ENCODE measurements at places on chromosomes 11 and 22.

- DNase-seq = no peak
Measured at GRCh38 chr22:43571181-43571580, 159.4 kb downstream of the MPPED1 start.

DNA sequence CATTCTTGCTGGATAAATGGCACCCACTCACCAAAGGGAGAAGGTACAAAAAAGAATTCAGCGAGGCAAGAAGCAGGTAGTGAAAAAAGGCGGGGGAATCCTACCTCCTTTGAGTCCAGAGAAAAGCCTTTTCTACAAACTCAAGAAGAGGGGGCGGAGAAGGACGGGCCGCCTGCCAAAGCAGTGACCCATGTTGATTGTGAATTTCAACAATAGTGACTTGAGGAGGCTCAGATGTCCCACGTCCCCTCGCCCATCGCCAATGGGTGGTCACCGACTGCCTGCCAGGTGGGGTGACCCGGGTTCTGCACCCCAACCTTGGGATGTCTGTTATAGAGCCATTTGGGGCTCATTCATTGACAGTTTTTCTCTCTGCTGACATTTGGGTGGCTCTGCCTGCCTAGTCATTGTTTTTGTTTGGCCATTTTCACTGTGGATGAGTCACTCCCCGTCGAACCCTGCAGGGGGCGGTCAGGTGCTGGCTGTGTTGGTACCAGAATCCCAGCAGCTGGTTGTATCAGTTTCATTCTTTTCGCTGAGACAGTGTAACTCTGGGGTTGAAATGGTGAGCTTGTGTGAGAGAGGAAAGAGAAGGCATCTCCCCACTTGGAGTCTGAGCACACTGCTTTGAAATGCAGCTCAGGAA, 163.4 kb upstream of the NCAM1 start:
- DNase-seq = no peak

GRCh38 chr11:3164138-3164551, 965 bp downstream of the OSBPL5 start:
- no peak for DNase-seq

GRCh38 chr11:43983221-43983810, 40.9 kb downstream of the C11orf96 start:
- DNase-seq = no peak

DNA sequence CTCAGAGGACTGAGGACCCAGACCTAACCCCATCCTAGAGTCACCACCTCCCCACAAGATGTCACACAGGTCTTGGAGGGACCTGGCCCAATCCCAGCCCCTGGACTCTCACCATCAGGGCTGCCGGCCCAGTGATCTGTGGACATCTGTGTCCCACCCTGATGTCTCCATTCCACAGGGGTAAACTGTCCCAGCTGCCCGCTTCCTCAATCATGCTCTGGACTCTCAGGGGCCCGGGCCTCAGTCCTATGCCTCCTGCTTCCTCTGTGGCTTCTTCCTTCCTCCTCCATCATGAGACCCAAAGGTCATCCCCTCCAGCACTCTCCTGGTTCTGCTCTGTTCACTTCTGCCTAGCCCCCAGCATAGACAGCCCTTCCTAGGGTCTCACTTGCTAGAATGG, 32.2 kb downstream of the ARAP1 start:
- no peak for DNase-seq

DNA sequence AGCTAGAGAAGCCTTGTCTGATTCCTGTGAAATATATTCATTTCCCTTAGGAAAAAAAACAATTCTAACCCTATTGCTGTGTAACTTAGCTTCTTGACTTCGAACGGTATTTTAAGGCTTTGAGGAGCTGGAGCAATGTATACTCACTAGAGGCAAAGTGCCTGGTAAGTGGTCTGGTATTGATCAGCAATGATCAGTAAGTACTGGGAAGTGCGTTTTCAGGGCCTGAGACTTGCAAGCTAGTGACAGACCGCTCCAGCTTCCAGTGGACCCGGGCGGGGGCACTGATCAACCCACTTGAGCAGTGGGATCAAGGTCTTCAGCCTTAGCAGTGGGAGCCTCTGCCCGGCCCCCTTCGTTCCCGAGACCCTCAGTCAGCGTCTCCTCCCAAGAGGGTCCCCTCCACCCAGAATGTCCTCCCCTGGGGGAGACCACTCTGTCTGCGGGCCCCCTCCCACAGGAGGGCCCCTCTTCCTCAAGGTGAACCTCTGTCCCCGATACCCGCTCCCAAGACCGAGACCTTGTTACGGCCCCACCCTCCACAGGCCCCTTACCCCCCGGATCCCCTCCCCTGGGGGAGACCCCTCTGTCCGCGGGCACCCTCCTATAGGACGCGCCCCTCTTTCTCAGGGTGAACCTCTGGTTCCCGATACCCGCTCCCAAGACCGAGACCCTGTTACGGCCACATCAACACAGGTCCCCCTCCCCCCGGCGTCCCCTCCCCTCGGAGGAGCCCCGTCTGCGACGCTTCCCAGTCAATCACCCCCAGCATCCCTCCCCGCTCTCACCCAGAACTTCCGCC, 452 bp upstream of the ATXN10 start:
- no peak for DNase-seq

DNA sequence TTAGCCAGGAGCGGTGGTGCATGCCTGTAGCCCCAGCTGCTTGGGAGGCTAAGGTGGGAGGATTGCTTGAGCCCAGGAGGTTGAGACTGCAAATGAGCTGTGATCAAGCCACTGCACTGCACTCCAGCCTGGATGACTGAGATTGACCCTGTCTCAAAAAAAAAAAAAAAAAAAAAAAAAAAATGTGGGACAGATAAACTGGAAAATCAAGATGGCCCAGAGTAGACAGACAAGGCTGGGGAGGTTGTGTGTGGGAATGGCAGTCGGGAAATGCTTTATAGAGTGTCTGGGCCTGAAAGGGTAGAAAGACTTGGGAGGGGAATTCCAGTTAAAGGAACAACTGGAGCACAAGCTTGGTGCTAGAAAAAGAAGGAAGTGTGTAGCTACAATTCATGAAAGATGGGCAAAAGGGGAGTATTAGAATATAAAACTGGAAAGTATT, 18.2 kb upstream of the WDR74 start:
- no peak for DNase-seq

- DNase-seq = no peak
Measured at GRCh38 chr11:28743061-28743550, 634.9 kb downstream of the METTL15 start.

GRCh38 chr11:74689666-74690065, 41.6 kb downstream of the CHRDL2 start:
- no peak for DNase-seq
